Activated naive CD8-positive, alpha-beta T cell treated with anti-CD3 and anti-CD28 coated beads, Interleukin-2, amount 10 ng/mL, durations not matched to agents 7 days and 5 days (primary cell): ENCODE measurements at places on chromosomes 6 and 20.

DNA sequence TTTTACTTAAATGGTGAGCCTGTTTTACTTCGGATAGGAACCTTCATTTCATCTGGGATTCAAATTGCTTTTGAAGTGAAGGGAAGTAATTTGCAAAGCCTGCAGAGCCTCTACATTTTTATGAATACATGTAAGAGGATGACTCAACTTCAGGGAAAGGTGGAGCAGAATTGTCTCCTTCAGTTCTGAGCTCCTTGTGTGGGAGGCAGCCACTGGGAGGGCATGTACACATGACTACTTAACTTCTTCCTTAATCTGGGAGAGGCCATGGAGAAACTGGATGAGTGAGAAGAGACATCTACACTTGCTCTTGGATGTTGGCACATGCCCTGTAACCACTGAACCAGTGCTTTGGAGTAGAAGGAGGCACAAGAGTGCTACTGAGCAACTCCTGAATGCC lies 145.1 kb upstream of the NRSN1 start:
- DNase-seq = no peak

GRCh38 chr6:40953486-40953885 lies 85.5 kb downstream of the UNC5CL start:
- no peak for DNase-seq

DNA sequence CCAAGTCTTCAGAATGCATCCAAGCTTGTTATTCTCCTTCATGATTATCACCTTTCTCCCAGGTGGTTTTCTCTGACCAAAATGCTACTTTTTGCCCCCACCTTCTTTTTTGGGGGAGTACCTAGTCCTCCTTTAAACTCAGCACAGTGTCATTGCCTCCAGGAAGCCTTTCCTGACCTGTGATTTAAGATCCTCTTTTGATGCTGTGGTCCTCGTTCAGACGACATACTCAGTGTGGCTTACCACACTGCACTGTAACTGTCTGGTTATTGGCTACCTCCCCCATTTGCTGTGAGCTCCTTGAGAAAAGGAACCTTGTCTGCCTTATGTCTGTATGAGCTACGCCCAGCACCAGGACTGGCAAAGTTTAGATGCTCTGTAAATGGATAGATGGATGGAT lies 14.6 kb downstream of the SAYSD1 start:
- no peak for DNase-seq

- DNase-seq = peak; percentile 79
Measured at GRCh38 chr20:48635791-48636267, 192.0 kb downstream of the PREX1 start.

- no peak for DNase-seq
Measured at GRCh38 chr6:156901309-156902019, 124.3 kb downstream of the ARID1B start.

DNA sequence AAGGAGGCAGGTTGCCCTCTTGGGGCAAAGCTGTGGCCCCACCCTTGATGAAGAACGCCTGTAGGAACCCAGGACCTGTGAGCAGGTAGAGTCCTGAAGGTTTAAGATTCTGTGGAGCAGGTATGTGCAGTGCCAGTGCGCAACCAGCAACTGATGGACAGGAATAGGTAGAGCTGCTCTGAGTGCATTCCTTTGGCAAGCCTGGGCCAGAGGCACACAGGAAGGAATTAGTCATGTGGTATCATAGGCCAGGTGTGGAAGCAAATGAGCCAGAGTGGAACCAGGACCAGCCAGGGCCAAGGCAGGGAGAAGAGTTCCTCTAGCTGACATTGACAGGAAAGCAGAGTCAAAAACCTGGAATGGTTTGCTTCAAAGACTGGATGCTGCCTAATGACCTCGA lies 1.4 kb upstream of the KHDC1 start:
- DNase-seq = no peak

GRCh38 chr6:124530926-124531325 lies 431.3 kb upstream of the RNF217 start:
- no peak for DNase-seq

DNA sequence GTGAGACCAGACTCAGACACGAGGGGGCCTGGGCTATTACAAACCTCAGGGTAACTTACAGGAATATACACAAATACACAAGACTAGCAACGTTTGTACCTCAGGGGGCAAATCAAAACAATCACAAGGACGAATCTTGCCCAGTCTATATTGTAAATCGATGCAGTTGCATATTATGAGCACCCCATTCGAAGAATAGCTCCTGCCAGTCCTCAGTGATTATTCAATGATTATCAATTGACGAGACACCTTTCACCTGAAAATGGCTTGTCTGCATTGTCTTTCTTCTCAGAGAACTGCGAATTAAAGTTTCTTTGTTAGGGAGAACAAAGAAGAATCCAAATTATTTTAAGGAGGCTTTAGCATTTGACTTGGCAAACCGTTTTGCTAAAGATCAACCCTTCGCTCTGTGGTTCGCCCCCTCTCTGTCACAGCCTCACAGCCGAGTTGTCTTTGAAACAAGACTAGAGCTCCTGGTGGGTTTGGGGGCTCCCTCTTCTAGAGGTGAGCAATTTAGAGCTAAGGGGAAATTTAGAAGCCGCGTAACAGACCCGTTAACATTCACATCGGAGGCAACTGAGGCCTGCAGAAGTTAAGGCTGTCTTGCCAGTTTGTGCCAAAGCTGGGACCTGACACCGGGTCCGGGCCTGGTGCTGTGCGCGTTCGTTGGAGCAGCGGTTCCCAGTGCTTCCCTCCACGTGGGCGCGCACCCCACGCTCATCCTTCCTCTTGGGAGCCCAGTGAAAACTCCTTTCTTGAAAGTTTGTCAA lies 24.9 kb upstream of the MAP3K7 start:
- no peak for DNase-seq

DNA sequence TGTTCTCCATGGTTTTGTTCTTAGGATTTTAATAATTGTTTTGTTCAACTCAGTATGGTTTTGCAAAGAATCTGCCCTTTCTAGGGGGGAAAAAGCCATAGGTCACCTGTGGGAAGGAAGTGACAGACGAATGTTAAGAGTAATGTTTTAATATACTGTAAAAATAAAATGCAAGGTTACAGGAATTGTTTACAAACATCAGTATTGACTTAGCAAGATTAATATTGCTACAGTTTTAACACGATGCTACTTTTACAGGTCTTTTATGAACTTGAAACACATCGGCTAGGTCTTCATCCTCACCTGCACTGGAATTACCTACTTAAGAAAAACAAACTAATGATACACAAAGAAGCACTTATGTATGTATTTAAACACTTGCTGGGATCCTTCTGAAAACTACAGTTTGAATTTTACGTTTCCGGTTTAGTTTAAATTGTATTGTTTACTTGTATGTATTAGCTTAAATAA lies 1.7 kb upstream of the NKX2-4 start:
- no peak for DNase-seq

DNA sequence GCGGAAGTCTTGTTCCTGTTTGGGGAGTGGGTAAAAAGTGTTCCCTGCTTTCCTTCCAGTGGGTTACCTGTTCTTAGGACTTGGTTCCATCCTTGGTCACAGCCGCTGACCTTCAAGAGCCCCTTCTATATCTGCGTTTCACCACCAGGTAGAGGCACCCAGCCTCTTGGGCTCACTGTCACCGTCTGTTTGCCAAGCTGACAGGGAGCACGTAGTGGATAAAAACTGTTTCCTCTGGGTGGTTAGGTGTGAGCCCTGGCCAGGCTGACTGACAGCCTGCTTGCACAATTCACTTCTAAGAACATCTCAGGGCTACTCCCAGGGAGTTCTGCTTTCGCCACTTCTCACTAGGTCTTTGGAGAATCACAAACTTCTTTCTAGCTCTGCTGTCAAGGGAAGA lies 1.8 kb upstream of the JPH2 start:
- no peak for DNase-seq

DNA sequence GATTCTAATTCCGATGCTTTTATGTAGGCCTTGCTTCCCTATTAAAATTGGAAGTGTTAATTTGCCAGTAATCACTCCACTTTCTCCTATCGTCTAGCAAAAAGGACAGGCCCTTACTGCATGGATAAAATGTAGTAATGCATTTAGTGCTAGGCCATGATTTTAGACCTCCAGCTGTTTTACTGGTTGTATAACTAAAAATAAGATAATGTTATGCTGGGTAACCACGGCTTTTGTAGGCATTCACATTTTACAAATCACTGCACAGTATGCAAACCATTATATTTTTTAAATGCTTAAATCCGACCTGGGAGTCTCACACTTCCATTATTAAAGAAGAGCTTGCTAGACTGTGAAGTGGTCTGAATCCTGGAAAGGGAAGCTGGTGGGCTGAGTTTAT lies 179.5 kb downstream of the TFAP2A start:
- no peak for DNase-seq

- DNase-seq = no peak
Measured at GRCh38 chr6:41224800-41225199, 3.3 kb upstream of the TREML4 start.

DNA sequence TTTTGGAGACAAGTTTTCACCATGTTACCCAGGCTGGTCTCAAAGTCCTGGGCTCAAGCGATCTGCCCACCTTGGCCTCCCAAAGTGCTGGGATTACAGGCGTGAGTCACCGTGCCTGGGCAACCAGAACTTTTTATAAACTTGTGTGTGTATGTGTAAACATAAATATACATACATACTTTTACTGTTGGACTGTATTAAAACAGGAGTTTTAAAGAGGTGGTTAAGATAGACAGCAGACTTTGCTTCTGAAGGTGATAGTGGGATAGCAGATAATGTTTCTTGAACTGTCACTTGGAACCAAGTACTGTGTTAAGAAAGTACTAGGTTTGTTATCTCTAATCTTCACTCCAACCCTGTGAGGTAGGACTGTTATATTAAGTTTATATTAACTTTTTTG lies 28.6 kb upstream of the MAPK13 start:
- no peak for DNase-seq
